Effector CD8-positive, alpha-beta T cell (primary cell): ENCODE measurements at places on chromosomes 6 and 20.

GRCh38 chr6:168948990-168949531, 304.6 kb downstream of the THBS2 start:
- DNase-seq = no peak

DNA sequence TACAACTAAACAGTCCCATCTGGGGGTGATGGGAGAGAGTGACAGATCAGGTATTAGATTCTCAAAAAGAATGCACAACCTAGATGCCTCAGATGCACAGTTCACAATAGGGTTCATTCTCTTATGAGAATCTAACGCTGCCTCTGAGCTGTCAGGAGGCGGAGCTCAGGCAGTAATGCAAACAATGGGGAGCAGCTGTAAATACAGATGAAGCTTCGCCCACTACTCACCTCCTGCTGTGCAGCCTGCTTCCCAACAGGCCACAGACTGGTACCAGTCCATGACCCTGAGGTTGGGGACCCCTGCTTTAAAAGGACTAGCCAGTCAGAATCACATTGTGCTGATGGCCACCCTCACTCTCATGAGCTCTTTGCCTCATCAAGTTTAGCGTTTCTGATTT, 247.0 kb upstream of the KCNQ5 start:
- no peak for DNase-seq

GRCh38 chr6:159977255-159977903, 8.5 kb downstream of the IGF2R start:
- DNase-seq = no peak

DNA sequence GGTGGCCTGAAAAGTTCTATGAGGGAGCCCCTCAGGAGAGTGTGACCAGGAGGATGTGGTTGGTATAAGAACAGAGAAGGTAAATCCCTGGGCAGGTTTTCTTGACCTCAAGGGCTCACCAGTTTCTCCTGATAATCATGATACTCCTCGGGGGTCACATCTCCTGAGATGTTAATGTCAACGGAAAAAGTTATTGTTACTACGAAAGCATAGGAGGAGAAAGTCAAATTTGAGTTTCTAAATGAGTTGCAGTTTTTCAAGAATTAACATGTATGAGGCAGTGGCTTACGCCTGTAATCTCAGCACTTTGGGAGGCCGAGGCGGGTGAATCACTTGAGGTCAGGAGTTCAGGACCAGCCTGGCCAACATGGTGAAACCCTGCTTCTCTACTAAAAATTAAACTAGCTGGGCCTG, 23.4 kb downstream of the MGME1 start:
- no peak for DNase-seq

GRCh38 chr20:37295595-37295994, 6.1 kb downstream of the MANBAL start:
- DNase-seq = no peak

DNA sequence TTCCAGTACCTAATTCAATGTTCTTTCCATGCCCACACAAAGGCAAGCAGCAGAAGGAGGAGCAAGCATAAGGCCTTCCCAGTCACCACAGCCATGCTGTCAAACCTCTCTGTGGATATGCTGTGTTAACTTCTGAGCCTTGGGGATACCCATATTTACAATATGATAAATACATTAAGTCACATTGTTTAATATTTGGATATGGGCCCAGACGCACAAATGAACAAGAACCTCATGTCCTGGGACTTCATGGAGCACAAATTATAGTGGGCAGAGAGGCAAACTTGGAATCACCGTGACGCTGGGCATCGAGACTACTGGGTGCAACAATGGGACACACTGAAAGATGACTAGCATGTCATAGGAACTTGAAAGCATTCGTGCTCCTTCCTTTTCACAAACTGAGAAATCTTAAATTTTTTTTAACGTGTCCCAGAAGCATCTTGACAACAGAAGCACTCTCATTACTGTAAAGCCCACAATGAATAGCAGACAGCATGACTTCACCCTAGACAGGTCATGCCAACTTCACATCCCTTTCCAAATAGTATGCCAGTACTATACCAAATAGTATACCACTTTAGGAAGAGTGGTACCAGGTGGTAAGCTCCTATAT, 16.0 kb downstream of the SOD2 start:
- DNase-seq = no peak

GRCh38 chr20:43936805-43937204, 22.2 kb downstream of the TOX2 start:
- no peak for DNase-seq
